Activated CD4-positive, alpha-beta T cell treated with anti-CD3 and anti-CD28 coated beads, Interleukin-2, amount 50 U/mL, for 48 hours (primary cell): ENCODE measurements at places on chromosomes 5 and 9.

DNA sequence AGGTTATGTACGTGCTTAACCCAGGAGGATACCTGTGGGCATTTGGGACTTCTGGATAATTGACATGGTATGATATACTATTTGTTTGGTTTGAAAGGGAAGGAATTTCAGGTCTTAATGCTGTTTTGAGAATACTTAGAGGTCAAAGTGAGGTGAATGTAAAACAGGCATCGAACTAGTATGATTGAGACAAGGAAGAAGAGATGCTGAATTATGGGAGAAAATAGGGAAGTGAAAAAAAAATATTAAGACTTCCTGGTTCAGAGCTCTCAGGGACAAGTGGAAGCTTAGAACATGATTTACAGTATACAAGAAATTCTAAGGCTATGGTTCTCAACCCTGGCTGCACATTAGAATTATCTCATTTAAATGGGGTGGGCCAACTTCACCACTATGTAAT, 115.3 kb downstream of the CD180 start:
- DNase-seq: no peak

- DNase-seq: no peak
These were observed 196.4 kb downstream of the ARHGEF28 start for GRCh38 chr5:73822278-73822988.

DNA sequence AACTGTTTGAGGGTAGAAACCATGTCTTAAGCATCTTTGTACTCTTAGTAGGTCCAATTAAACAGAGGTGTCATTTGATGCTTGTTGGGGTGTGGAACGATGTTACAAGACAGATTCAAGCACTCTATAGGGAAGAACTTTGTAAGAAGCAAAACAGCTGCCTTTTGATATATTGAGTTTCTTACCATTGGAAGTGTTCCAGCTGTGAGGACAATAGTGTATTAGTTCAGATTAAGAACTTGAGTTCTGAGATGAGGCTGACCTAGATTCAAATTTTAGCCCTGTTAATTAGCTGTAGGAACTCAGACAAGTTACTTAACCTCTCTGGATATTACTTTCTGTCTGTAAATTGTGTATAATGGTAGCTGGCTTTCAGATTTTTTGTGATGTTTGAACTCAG, 19.6 kb upstream of the ZNF462 start:
- no peak for DNase-seq

DNA sequence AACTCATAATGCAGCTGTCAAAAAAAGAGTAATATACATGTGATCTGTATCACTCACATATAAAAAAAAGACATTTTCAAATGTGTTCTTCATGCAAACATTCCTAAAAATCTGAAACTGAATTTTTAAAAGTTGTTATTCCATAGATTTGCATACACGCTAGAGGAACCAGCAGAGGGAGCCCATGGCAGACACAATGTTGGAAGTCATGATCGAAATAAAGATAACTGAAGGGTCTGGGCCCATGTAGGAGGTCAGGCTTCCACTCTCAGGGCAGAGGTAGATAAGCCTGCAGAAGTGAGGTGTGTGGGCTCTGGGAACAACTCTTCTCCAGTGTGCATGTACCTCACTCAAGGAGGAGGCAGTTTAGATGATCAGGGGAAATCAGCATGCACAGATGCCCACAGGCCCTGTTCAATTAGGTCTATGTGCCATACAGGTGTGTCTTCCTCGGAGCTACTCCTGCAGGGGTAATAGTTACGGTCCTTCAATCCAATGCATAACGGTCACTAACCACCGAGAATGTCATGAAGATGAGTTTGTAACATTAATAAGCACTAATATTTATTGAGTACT, 208.6 kb downstream of the EPB41L4A start:
- DNase-seq: peak; percentile 10

GRCh38 chr5:107805824-107806223, 135.1 kb upstream of the EFNA5 start:
- DNase-seq: no peak

DNA sequence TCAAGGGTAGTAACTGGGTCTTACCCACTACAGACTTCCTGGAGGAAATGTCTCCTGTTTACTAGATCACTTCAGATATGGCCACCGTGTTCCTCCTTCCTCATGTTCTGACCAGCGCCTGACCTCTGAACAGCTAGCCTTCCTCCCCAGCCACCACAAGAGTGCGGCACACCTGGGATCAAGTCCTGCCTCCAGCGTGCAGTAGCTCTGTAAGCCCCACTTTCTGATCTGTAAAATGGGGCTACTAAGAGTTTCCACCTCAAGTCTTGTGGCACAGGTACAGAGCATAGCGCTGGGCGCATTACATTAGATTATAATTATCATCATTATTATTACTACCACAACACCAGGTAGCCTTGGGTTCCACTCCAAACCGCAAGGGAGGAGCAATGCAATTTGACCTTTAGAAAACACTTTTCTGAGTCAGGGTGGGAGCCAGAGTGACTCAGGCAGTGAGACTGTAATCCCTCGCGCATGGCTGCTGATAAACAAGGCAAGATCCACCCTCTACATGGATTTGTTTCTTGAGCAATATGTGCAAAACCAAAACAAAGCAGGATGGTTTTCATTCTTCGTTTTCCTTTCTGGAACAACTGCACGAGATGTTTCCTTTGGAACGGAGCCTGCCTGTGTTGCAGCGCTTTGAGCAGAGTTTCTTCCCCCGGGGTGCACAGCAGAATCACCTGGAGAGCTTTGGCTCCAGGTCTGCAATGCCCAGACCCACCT, 65.0 kb upstream of the ANGPTL2 start:
- no peak for DNase-seq

DNA sequence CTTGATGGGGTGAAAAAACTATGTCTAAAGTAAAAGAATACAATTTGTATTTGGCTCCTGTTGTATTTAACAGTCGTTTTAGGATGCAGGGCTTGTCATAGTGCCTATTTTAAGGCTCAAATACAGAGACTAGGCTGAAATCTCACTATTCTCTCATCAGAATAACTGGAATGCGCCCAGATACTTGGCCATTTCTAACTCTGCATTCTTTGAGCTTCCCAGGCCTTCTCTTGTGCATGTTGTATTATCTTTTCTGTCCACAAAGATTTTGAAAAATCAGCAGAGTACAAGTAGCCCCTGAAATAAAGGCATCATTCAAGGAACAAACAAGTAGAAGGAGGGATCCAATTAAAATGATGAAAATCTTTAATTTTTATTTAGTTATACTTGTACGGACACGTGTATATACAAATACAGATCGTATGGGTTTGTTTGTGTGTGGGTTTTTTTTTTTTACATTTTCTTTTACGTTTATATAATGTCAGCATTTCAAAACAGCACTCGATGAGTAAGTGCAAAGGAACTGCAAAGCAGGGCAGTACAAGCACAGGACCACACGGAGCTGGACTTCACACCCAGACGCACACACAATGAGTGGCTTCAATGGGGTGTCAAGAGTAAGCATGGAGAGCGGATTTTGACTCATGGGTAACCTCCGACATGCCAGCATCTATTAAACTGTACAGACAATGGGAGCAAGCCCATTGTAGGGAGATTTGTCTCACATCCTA, 294.0 kb downstream of the EFNA5 start:
- no peak for DNase-seq

GRCh38 chr5:176762489-176762888, 47.9 kb upstream of the UNC5A start:
- no peak for DNase-seq

DNA sequence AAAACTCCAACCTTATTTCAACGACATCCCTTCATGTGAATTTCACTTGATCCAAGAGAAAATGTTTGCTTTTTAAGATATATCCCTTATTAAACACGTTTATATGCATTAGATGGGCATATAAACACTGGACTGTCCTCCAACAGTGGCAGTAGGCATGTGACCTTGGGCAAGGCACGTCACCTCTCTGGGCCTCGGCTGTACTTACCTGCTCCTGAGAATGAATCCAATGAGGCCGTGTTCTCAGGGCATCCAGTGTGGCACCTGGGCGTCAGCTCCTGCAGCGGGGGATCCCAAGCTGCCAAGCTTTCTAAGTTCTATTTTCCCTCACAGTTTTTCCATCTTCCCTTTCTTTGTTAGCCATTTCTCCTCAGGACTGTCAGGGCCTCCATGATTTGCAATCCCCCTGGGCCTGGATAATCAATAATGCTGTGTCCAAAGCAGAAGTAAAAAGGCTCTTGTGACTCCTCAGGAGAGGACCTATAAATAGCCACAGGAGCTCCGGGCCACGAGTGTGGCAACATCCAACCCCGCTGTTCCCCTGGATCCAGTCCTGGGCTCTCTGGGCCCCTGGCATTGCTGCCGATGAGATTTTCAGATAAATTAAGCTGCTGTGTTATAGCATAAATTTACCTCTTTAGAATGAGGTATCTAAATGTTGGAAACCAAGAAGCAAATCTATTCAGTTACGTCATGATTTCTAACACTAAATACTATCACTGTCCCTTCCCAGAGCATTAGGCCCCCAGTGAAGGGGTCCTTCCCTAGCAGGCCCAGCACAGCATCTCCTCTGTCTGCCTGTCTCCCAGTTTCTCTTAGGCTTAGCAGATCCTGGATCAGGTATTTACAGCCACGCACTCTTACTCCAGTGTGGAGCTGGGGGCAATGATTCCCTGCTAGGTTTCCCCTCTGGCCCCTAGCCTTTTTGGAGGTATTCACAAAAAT, 76.8 kb downstream of the PTPN3 start:
- DNase-seq: no peak

DNA sequence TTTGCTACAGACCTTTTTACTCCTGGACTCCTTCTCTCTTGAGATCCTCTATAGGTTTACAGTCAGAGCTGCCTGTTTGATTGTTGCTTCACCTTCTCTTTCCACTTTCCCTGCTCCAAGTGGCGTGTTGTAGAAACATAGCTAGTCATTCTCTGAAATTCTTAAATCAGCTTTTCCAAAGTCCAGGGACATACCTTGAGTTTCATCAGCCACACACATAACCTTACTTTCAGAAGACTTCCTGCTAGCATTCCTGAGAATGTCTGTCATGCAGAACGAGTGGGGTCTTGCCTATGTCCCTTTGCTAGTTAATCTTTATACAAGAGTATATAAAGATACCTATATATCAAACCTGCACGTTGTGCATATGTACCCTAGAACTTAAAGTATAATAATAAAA, 230.3 kb upstream of the ZNF462 start:
- no peak for DNase-seq

DNA sequence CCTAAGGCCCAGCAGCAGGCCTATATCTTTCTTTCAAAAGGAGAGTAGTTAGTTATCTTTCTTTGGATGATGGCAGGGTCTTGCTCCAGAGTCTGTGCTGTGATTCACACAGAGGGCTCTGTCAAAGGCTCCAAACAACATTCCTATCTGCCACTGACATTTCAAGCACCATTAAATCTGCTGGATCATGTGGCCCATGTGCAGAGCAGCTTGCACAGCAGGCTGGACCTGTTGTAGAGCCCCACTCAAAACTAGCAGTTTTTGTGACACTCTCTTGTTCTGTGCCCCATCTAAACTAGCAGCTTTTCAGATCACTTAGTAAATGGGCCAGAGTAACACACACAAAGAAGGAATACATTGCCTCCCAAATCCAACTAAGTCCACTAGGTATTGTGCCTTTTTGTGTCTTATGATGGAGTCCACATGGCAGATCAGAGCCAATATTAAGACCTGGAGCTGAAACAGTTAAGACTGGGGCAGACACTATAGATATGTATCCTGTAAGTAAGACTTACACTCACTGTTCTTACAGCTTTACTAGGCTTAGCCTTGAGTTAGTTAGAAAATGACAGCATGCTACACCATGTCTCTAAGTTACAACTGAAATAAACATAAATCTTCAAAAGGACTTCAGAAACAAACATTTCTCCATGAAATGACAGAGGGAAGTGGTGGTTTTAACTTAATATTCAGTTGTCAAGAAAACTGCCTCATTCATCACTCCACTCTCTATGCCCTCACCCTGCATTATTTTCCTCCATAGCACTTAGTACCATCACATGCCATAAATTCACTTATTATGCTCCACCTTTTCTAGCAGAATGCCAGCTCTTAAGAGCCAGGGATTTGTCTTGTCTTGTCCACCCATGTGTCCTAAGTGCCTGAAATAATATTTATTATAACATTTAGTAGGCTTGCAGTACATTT, 400.9 kb downstream of the RAB3C start:
- no peak for DNase-seq
